ENCODE measurements at places on chromosomes 2 and 18. TPM values are rescaled to one million over a fixed set of nuclear protein-coding genes. Genes with fewer than 3 reads are reported as not detected.

The RASGRP3 gene
- 69.2 TPM for total RNA-seq

DNA sequence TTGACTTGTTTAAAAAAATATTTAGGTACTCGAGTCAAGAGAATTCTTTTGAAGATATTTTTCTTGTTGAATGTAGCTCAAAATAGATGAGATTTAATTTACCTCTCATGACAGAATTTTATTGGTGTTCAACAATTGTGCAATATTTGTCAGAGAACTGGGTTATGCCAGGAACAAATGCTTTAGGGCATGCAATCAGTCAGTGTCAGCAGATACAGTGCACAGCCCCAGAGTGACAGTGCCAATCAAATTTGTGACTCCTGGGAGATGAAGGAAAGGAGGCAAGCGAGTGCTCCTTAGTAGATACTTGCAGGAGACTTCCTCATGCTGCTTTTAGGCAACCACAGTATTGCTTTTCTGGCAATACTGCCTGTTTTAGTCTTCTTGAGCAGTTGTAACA, 81.2 kb upstream of the DSEL start:
- no peak for DNase-seq

- no peak for DNase-seq
These were observed 25.8 kb upstream of the CABYR start for GRCh38 chr18:24112874-24113615.

DNA sequence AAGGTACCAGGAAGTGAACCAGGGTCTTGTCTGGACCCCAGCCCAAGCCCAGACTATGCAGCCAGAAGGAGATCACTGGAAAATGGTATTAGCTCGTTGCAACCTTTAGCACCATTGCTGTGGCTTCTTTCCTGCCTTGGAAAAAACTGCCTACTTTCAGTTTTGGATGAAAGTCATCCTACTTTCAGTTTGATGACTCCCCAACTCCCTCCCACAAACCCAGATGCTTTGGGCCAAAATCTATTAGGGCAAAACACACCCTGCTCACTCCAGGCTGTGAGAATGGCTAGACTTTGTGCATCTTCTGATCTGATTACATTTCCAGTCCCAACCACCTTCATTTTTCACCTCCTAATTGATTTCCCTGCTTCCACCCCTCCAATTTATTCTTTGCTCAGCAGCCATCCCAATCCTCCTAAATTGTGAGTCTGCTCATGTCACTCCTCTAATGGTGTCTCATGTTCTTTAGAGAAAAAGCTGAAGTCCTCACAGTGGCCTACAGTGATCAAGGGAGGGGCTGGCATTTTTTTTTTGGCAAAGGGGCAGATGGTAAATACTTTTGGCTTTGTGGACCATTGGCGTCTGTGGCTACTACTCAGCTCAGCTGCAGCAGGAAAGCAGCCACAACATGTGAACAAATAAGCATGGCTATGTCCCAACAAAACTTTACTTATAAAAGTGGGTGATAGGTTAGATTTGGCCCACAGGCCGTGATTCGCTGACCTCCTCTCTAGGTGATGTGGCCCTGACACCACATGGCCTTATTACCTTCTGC, 368.7 kb downstream of the SLC4A3 start:
- DNase-seq = no peak

GRCh38 chr2:66095820-66096345, 339.0 kb upstream of the MEIS1 start:
- no peak for DNase-seq

DNA sequence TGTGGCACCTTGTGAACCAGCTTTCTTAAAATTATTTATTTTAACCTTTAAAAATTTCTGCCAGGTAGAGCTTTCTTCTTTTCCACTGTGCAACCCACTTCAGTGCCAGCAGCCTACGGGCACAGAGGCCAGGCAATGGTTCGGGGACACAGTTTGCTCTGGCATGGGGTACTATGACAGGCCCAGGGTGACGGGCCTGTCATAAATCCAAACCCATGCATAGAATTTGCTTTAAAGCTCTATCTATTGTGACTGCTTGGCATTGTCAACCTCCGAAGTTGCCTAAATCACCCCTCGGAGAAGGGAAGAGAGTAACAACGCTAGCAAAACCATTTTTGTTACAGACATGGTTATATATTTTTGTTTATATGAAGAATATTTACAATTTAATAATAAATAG, 1.5 kb downstream of the ODC1 start:
- no peak for DNase-seq

The FBXO11 gene
- 34.7 TPM for total RNA-seq

- no peak for DNase-seq
These were observed 143.6 kb downstream of the AFF3 start for GRCh38 chr2:99998651-99999320.

The FABP1 gene
- total RNA-seq = not detected

The CDKL4 gene
- total RNA-seq = 0.66 TPM
